ENCODE measurements at places on chromosomes 6 and 20. TPM values are rescaled to one million over a fixed set of nuclear protein-coding genes. Genes with fewer than 3 reads are reported as not detected.

GRCh38 chr20:44449864-44450263 lies 25.8 kb upstream of the TTPAL start:
- DNase-seq, result no peak

- DNase-seq, result no peak
Measured at GRCh38 chr6:62942000-62942399, 269.3 kb upstream of the FKBP1C start.

GRCh38 chr6:25263657-25264056 lies 15.5 kb upstream of the CARMIL1 start:
- DNase-seq, result no peak

DNA sequence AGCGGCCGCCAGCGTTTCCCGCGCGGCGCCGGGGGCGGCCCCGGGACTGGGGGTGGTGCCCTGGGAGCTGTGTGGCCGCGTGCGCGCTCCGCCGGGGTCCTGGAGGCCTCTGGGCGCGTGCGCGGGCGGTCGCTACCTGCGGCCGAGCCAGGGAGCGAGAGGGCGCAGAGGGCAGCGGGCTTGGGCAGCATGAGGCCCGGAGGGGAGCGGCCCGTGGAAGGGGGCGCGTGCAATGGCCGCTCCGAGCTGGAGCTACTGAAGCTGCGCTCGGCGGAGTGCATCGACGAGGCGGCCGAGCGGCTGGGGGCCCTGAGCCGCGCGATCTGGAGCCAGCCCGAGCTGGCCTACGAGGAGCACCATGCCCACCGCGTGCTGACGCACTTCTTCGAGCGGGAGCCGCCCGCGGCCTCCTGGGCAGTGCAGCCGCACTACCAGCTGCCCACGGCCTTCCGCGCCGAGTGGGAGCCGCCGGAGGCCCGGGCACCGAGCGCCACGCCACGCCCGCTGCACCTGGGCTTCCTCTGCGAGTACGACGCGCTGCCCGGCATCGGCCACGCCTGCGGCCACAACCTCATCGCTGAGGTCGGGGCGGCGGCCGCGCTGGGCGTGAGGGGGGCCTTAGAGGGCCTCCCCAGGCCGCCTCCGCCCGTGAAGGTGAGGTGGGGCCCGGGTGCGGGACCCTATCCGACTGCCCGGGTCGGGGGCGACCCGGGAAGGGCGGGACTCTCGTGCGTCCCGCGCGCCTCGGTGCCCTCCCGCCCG lies at the start of gene PM20D2:
Gene PM20D2, plus strand, starts transcription at position 100 of the 762 bp plus-strand sequence. Its CDS starts 90 bp downstream, at position 190.
- peak; percentile 86 for DNase-seq

GRCh38 chr6:30200551-30201281 lies 12.5 kb downstream of the TRIM26 start:
- peak; percentile 78 for DNase-seq

DNA sequence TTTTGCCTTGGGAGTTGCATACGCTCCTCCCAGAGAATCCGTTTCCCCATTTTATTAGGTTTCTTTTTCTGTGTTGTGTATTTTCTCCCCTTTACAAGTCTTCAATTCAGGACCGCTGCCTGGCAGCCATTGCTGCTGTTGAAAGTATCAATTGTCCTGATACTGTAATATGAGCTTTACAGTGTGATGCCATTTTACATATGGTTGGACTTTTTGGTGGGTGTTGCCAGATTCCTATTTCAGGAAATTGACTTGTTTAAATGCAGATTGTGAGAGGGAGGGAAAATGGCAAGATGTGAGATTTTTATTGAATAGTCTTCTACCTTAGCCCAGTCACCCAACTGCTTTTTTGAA lies 1.2 kb downstream of the PANK2 start:
- DNase-seq, result peak; percentile 39

- DNase-seq, result no peak
Measured at GRCh38 chr6:110102411-110102810, 77.1 kb downstream of the WASF1 start.

DNA sequence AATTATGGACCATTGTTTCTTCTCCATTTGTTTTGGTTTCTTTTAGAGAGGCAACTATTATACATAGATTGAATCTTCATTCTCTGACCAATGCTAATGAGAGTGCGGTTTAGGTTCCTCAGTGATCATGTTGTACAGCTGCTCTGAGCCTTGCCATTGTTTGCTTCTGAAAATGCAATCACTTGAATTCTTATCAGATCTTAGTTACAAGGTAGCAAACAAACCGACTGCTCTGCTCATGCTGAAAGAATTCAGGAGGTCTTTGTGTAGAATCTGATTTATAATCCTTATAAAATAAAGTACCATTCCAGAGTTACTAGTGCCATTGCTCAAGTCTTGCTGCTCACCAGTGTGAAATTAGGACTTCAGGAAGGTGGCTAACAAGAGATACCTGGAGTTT lies 569.1 kb upstream of the ID4 start:
- no peak for DNase-seq

- DNase-seq, result no peak
Measured at GRCh38 chr20:49590163-49591017, 22.5 kb upstream of the PTGIS start.

DNA sequence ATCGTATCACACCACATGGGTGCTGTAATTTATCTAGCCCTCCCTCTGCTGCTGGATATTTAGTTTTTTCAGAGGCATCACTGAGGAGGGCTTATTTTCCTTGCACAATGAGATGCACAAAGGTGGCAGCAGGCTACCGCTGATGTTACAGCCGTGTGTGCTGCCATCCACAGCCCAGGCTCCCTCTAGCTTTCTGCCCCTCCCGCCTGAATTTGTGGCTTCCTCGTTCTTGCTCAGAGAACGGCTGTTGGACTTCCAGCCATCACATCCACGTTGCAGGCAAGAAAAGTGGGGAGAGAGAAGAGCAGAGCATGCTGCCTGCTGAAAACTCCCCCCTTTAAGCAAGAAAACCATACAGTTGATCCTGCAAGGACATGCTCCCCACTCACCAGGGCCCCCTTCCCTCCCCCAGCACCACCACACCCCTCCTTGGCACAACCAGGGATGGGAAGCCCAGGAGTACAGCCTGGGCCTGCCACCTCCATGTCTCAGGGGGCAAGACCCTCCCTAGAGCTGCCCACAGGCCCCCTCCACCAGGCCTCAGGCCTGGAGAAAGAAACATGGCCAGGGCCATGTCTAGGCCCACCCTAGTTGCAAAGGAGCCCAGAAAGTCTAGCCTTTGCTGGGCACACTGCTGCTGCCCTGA lies 102.6 kb downstream of the MRPL14 start:
- peak; percentile 8 for DNase-seq

DNA sequence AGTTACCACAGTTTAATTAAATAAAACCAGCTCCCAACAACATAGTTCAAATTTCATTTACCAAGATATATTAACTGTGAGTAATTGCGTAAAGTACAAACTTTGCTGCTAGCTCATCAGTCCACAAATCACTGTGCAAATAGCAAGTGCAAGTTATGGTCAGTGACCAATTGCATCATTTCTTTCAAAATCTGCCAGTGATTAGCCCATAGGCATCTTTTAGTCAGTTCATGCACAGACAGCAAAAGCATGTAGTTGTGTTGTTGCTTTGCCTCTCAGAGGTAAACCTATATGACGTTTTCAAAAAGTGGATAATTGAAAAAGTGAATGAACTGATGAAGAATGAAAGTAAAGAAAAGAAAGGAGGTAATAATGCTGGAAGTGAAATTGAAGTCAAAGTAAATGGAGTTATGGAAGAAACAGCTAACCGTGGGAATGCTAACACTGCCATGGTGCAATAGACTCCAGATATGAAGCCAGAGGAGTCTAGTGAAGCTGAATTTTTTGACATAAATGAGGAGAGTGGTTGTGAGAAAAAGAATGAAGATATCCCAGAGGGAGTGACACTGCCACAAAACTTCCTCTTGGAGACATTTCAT lies 36.5 kb downstream of the ENPP1 start:
- no peak for DNase-seq

DNA sequence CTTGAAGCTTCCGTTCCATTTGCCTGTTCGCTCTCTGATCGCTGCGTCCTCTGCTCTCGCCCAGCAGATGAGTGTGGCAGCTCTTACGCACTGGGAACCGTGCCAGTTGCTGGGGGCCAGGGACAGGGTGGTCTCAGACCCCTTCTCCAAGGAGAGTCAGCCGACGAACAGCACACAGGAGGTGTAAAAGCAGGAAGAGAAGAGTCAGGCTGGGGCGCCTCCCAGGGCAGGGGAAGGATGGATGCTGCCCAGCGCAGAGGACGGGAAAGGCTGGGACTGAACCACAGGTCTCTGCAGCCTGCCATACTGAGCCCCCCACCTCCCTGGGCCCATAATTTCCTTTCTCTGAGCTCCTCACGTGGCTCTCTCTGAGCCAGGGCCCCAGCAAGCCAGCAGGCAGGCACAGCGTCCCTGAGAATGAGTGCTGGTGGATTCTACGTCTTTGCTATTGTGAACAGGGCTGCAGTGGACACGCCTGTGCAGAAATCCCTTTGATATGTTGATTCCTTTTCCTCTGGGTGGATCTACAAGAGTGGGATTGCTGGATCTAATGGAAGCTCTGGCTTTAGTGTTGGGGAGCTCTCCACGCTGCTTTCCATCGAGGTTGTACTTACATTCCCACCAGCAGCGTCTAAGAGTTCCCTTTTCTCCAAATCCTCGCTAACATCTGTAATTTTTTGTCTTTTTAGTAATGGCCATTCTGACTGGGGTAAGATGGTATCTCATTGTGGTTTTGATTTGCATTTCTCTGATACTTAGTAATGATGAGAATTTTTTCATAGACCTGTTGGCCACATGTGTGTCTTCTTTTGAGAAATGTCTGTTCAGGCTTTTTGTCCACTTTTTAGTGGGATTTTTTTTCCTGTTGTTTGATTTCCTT lies 104.1 kb downstream of the PSMB1 start:
- no peak for DNase-seq

The NMBR gene
- total RNA-seq, result not detected

The IL17F gene
- total RNA-seq, result not detected

The SOBP gene
- 31.3 TPM for total RNA-seq

The TXLNB gene
- total RNA-seq, result 12.4 TPM

The IPCEF1 gene
- not detected for total RNA-seq

Data from OCI-LY7 (cell line).